ENCODE measurements at places on chromosomes 5 and 9.
A peak's percentile ranks its signal among the peaks of the same experiment; 100 is the strongest.

DNA sequence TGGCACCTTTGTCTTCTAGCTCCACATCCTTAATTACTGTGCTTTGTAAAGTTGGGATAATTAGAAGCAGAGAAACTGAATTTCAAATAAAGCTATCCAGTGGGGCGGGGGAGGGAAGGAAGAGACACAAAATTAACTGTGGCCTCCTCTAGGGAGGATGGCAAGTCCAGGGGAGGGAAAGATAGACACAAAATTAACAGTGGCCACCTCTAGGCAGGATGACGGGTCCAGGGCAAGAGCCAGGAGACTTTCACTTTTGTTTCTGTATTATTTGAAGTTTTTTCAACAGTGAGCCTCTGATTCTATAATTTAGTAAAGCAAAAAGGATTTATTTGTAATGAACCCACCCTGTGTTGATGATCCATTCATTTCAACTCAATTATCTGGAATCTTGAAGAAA is 335.9 kb downstream of the MSX2 start:
- DNase-seq, result no peak

GRCh38 chr9:122031157-122031556 is 62.0 kb downstream of the TTLL11 start:
- DNase-seq, result no peak

GRCh38 chr5:65818592-65818991 is 96.6 kb downstream of the NLN start:
- DNase-seq, result peak; percentile 84

DNA sequence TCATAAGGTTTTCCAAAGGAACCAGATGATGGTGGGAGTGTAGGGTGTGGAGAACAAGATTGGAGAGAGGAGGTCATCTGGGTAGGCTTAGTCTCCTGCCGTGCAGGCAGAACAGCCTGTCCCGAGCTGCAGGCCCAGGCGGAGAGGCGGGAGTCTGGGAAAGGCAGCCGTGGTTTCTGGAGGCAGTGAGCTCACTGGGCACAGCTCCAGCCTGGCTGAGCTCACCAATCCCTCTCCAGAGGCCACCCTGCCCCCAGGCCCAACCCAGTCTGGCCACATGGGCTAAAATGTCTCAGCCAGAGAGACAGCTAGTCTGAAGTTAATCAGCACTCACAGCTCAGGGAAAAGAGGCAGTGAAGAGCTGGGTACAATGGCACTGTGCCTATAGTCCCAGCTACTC is 12.3 kb downstream of the P4HA2 start:
- DNase-seq, result peak; percentile 85

DNA sequence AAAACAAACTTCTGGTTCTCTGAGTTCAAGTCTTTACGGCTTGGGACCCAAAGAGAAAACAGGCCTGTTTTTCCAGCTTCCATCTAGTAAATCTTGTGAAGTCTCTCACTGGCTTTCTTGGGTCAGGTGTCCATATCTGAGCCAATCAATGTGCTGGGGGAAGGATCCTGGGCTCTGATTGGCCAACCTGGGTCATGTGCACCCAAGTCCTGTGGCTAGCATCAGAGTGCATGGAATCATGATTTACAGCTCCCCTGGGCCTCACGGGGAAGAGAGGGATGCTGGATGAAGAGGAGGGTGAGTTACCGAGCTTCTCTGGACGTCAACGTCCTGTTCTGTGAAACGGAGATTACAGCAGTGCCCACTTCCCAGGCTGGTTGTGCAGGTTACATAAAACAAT is 19.4 kb downstream of the CXCL14 start:
- DNase-seq, result no peak

DNA sequence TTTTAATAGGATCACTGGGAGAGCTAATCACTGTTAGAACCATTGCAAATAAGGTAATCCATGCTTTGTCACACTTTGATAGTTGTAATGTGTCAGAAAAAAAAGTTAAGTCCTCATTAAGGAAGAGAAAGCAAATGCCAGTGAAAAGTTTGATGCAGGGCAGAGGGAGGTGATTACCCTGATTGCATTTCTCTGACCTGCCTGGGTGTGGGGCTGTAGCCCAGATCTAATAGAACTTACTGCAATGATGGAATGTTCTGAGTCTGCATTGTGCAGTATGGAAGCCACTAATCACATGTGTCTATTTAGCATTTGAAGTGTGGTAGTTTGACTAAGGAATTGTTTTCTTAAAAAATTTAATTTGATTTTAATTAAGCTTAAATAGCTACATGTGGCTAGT is 202.7 kb downstream of the ATP10B start:
- DNase-seq, result peak; percentile 36

GRCh38 chr9:5910413-5911057 is 19.8 kb downstream of the MLANA start:
- no peak for DNase-seq

GRCh38 chr9:127185931-127186781 is 63.7 kb upstream of the ANGPTL2 start:
- peak; percentile 85 for DNase-seq

DNA sequence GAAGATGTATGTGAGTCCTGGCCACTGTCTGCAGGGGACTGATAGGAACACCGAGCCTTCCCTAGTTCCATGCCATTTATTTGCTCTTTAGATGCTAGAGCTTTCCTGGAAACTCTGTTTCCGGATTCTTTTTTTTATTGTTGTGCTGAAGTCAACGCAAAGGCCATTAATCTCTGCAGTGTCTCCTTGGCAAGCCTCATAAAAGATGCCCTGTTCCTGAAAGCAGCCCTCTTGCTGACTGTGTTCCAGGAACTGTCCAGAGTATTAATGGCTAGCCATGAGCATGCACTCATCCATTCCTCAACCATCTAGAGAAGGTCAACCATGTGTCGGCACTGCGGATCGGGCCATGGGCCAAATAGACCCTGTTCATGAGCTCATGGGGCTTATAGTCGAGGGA is 42.9 kb upstream of the SMAD5 start:
- no peak for DNase-seq

GRCh38 chr5:40046792-40047191 is 622.0 kb upstream of the DAB2 start:
- no peak for DNase-seq

- DNase-seq, result no peak
Measured at GRCh38 chr5:83846624-83847350, 126.1 kb upstream of the HAPLN1 start.

GRCh38 chr9:101635473-101635872 is 40.7 kb upstream of the PPP3R2 start:
- no peak for DNase-seq

- DNase-seq, result peak; percentile 79
Measured at GRCh38 chr5:153147891-153148623, 342.4 kb upstream of the GRIA1 start.

Data from hepatocyte (in vitro differentiated cells).